ENCODE measurements at places on chromosomes 4 and X. TPM values are rescaled to one million over a fixed set of nuclear protein-coding genes. Genes with fewer than 3 reads are reported as not detected.

RNF212 gene
- total RNA-seq = 2.9 TPM

SGMS2 gene
- 0.54 TPM for total RNA-seq

EOLA2 gene
- 50.9 TPM for total RNA-seq

MSX1 gene
- not detected for total RNA-seq

SLIT2 gene
- not detected for total RNA-seq

GBA3 gene
- total RNA-seq = not detected

BLOC1S4 gene
- total RNA-seq = 26.0 TPM

SOX3 gene
- total RNA-seq = not detected

DNA sequence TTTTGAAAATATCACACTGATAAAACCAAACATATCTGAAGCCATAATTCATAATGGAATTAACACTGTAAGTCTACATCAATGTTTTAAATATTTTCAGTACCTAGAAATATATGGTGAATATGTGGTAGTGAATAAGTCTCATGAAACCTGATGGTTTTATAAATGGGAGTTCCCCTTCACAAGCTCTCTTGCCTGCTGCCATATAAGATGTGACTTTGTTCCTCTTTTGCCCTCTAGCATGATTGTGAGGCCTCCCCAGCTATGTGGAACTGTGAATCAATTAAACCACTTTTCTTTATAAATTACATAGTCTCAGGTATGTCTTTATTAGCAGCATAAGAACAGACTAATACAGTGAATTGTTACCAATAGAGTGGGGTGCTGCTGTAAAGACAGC lies 536.8 kb upstream of the GALNT7 start:
- no peak for DNase-seq

DNA sequence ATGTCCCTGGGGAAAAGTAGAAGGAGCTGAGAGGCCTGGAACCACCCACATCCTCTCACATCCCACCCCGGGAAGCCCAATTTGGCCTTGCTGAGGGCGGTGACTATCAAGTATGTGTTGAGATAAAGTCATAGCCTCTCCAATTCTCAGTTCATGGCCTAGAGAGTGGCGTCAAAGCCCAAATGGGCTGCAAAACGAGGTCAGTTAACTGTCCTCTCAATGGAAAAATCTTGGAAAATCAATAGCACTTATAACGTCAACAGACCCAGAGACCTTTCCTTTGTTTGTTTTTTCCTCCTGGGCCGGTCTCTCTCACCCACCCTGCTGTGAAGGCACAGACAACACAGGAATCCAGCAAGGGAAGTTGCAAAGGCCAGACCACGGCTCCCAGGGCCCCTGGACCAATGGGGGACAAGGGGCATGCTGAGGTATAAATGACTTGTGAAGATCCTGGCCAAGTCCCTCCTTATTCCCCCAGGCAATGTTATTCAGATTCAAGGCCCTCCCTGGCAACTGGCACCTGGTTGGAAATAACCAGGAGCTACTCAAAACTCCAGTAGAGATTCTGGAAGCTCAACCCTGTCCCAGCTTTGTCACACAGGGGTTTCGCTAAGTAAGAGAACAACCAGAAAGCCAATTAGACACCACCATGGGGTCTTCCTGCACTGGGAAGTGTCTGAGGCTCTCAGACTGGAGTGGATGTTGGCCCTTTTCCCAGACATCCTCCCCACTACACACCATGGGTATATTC lies 38.6 kb downstream of the TSC22D3 start:
- no peak for DNase-seq

GRCh38 chr4:127120441-127121090 lies 512.2 kb upstream of the INTU start:
- no peak for DNase-seq

GRCh38 chrX:130079824-130080406 lies 30.4 kb downstream of the ELF4 start:
- peak; percentile 50 for DNase-seq

- DNase-seq = no peak
These were observed 170.1 kb downstream of the LARP7 start for GRCh38 chr4:112807083-112807482.

- no peak for DNase-seq
These were observed 219.6 kb upstream of the MAOA start for GRCh38 chrX:43436517-43436916.

DNA sequence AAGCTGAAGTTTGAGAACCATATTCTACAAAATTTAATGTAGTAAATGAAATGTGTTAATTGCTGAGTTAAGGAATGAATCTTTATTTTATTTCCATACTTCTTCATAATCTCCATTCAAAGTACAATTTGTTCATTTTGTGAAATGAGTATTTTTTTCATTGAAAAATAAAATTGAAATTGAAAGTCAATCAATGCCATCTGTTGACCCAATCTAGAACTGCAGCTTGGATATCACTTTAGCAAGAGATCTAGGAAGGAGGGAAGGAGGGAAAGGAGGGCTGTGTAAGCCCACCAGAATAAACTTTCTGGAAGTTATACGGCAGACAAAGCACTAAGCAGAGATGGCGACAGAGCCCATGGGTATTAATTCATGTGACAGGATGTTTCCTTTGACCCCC lies 128.4 kb downstream of the ZMAT1 start:
- DNase-seq = no peak

GRCh38 chr4:94828882-94829281 lies 71.1 kb downstream of the BMPR1B start:
- DNase-seq = no peak

DNA sequence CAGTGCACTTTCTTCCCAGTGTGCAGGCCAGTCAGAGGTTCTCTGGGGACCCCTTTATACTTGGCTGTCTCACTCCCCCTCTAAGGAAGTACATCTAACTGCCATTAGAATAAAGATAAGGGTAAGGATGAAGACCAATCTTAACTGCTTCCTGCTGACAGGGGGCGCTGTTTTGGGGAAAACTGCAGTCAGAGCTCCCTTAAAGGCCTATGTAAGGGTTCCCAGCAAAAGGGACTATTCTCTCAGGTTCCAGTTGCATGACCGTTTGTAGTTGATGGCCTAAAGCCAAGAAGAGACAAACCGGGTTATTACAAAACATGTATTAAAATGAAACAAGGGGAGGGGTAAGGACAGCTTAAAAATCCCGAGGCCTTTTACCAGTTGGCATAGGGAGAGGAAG lies 115.6 kb upstream of the SPIN4 start:
- no peak for DNase-seq

DNA sequence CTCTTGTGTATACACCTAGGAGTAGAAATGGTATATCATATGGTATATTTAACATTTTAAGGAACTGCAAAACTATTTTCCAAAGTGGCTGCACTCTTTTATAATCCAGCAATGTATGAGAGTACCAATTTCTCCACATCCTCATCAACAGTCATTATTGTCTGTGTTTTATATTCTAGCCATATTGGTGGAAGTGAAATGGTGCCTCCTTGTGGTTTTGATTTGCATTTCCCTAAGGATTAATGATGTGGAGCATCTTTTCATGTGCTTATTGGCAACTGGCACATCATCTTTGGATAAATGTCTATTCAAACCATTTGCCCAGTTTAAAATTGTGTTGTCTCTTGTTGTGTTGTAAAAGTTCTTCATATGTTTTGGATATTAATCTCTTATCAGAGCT lies 9.6 kb downstream of the BMP15 start:
- DNase-seq = no peak

- DNase-seq = no peak
These were observed 114.6 kb upstream of the SH3RF1 start for GRCh38 chr4:169385376-169385775.

DNA sequence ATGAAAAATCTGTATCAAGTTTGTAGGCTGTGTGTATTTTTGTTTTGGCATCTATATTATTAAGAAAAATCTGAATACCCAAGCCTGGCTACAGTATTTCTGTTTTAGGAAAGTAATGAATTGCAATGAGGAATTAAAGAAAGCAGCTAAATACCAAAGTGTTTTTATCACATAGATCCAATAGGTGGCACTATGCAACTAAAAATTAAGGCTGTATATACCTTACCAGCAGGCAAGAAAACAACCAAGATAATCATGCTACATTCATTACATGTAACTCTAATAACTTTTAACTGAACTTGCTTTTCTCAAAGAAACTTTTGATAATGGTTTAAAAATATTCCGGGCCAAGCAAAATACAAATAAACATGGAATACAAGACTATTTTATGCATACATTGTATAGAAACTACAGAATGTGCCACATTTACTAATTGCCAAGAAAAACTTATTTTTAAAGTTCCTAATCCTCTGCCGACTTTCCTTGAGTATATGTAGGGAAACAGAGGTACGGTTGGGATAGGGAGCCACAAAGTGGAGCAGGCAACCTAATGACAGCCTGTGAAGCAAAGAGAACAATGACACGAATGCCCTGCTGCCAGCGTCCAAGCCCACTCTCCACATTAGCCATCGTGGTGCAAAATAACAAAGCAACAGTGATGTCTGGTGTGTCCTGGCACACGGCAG lies 63.7 kb downstream of the SEC24D start:
- DNase-seq = no peak

- DNase-seq = no peak
These were observed 56.9 kb upstream of the GPRIN3 start for GRCh38 chr4:89364541-89364940.

DNA sequence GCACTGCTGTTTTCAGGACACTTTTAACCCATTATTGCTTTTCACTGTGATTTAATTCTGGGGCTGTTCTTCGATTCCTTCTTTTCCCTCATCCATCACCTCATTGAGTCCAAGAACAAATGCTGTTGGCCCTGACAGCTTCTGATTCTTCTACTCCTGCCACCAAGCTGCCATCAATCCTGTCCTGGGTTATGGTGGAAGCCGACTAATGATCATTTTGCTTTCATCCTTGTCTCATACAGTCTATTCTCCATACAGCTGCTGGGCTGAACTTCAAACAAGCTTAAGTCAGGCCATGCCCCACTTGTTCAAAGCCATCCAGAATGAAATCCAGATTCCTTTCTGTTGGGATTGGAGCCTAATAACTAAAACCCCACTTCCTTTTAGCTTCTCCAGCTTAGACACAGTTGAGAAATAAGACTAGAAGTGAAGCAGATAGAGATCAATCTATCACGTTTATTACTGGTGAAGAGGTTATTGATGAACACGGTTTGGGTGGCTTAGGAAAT lies 161.9 kb downstream of the STK32B start:
- DNase-seq = no peak

DNA sequence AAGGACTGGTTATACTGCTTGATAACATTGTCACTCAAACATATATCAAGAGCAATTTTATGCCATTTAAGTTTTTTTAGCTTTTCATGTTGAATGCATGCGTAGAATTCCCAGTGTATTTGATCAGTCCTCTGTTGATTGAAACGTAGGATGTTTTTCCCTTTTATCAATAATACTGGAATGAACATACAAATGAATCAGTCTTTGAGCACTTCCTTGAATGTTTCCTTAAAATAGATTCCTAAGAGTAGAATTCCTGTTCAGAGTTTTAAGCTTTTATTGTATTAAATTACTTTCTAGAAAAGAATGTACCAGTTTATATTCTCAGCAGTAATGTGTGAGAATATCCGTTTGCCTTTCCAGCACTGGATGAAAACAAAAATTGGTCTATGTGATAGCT lies 37.8 kb downstream of the ADD1 start:
- DNase-seq = no peak

- no peak for DNase-seq
These were observed 41.8 kb upstream of the UGT2B15 start for GRCh38 chr4:68712207-68712606.

DNA sequence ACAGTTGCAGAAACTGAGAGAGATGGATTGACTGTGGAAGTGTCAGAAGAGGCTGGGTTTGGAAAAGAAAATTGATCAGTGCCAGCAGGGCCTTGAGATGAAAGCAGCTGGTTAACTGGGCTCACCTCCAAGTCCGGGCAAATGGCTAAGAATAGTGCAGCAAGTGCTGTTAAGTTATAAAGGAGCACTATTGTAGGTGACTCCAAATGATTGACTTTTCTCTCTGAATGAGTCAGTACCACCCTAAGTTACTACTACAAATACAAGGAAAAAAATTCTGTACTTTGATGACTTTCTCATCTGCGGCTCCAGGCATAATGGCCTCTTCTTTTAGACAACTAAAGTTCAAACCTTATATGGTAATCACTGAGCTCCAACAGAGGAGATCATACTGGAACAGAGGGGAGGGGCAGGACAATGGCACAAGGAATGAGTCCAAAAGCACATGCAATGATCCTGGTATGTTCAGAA lies 733.4 kb upstream of the INTU start:
- DNase-seq = no peak
